ENCODE measurements at places on chromosomes 5 and 9.

DNA sequence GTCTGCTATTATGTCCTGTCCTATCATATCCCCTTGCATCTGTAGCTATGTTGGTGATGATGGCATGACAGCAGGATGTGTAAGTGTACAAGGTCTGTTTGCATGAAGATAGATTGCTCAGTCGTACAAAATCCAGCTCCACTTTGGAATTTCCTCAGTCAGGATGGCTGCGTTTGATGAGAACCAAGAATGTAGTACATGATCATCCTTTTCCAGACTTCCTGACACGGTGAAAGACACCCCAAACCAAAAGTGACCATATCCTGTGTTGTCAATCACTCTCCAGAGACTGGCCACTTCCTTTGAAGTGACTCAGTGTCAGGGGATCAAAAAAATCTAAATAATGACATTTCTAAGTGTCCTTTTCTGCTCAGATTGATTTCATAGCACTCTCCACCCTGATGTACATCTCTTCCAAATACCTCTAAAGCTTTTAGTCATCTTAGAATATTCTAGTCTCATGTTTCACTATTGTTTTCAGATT, 213.4 kb downstream of the PLK2 start:
- DNase-seq = no peak

- DNase-seq = no peak
Measured at GRCh38 chr9:6382681-6383080, 30.3 kb upstream of the UHRF2 start.

GRCh38 chr5:169336242-169336641, 35.3 kb upstream of the SLIT3 start:
- no peak for DNase-seq

DNA sequence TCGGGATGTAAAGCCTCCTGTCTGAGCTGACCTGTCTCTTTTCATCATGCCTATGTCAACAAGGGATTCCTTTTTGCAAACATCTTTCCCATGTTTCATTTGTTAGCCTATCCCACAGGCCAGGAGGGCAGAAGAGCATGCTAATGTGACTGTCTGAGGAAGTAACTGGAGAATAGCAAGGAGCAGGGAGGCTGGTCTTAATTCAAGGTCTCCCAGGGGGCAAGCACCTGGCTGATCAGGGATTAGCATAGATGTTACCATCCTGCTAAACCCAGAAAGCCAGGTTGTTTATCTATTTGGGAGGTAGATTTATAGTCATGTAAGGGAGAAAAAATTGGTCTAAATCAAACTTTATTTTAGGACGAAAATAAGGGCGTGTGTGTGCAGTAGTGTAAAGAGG, 36.7 kb upstream of the MAP1B start:
- no peak for DNase-seq
